ENCODE measurements at places on chromosomes 16 and 17.

DNA sequence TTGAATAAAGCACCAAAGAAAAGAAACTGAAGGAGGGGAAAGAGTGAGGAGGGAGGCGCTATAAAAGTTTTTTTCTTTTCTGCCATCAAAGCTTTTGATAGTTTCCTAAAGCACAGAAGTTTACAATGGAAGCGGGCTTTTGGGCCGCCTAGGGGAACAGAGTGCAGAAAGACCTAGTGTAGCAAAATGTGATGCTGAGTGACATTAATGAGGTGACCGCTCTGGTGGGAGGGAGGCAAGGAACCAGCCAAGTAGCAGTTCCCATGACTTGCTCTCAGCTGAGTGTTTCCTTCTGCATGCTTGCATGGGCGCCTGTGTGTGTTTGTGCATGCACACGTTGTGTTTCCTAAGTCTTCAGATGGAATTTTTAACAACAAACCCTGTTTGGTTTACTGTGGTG lies 15.5 kb downstream of the MSI2 start:
- DNase-seq = no peak

- DNase-seq = peak; percentile 60
Measured at GRCh38 chr16:72501739-72502593, 330.0 kb upstream of the PMFBP1 start.

- DNase-seq = no peak
Measured at GRCh38 chr16:28293601-28293960, 1.3 kb downstream of the SBK1 start.

DNA sequence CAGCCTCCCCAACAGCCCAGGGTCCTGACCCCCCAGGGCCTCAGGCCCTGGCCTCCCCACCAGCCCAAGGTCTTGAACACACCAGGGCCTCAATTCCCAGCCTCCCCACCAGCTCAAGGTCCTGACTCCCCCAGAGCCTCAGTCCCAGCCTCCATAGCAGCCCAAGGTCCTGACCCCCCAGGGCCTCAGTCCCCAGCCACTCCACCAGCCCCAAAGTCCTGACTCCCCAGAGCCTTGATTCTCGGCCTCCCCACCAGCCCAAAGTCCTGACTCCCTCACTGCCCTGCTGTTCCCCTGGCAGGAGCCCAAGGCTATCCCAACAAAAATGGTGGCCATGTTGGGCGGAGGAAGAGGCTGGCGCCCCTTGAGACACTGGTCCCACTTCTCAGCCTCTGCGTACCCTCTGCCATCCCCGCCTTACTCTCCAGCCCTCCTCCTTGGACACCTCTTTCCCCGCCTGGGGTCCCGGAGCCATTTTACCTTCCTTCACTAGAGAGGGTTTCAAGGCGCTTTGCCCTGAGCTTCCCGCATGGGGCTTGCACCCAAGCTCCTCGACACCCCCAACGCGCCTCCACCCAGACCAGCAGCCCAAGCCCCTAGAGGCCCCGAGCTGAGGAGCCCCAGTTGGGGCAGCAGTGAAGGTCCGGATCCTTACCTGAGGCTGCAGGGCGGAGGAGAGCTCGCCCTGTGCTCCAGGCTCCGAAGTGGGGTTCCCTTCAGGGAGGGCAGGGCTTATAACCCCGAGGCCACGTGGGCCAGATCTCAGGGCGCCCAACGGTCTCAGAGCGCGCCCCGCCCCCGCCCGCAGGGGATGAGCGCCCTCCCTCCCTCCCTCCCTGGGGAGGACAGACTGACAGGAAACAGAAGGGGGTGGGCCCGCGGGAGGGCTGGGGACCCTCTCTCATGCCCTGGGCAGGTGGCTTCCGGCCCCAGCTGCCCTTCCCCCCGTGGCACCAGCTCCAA lies 3.5 kb upstream of the TSPOAP1 start:
- DNase-seq = peak; percentile 98

- DNase-seq = no peak
Measured at GRCh38 chr16:86198206-86199118, 299.5 kb downstream of the IRF8 start.

DNA sequence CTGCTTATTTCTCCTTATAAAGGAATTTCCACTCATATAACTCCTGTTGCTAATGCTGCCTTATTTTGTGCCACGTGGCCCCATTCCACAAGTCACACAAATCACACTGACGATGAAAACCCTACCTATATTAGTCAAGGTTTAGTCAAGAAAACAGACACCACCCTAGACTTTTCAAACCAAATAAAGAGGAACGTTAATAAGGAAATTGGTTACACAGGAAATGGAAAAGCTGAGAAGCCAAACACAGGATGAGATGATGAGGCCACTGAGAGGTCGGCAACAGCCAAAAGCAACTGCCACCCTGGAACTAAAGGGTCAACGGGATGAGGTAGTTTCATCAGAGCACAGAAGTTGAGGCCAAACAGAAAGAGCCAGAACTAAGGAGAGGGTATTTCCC lies 47.3 kb upstream of the ALOX12 start:
- DNase-seq = no peak

DNA sequence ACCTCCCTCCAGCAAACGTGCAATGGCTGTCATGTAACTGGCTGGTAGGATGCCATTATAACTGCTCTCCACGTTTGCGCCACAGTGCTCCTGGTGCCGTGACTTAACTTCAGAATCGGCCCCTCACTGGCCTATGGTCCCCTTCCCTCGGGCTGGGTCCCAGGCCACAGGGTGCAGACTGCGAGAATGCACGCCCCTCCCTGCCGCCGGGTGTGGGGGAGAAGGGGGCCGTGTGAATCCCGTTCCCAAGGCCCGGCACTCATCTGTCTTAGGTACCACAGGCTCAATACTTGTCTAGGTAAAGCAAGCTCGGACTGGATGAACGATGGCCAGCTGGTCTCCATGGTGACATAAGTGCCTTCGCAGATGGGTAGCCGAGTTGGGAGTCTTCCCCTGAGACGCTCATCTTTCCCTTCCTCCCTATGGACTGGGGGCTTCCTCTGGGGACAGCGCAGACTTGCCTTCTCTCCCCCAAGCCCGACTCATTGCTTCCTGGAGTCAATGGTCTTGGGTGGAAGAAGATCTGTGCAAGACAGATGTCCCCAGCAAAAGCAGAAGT lies 37.8 kb downstream of the TIMM22 start:
- DNase-seq = no peak

- no peak for DNase-seq
Measured at GRCh38 chr17:19659366-19660177, 11.0 kb downstream of the ALDH3A2 start.

DNA sequence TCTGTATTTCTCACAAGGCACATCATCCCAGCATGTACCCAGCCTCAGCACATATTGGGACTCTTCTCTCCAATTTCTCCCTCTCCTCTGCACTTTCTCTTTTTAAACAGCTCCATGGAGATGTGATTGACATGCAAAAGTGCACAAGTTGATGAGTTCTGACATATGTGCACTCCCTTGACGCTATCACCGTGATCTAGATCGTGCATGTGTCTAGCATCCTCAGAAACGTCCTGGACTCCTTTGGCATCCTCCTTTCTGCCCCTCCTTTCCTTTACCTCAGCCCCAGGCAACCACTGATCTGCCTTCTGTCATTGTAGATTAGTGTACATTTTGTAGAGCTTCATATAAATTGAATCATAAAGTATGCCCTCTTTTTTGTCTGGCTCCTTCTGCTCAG lies 108.0 kb upstream of the HSBP1 start:
- DNase-seq = no peak

DNA sequence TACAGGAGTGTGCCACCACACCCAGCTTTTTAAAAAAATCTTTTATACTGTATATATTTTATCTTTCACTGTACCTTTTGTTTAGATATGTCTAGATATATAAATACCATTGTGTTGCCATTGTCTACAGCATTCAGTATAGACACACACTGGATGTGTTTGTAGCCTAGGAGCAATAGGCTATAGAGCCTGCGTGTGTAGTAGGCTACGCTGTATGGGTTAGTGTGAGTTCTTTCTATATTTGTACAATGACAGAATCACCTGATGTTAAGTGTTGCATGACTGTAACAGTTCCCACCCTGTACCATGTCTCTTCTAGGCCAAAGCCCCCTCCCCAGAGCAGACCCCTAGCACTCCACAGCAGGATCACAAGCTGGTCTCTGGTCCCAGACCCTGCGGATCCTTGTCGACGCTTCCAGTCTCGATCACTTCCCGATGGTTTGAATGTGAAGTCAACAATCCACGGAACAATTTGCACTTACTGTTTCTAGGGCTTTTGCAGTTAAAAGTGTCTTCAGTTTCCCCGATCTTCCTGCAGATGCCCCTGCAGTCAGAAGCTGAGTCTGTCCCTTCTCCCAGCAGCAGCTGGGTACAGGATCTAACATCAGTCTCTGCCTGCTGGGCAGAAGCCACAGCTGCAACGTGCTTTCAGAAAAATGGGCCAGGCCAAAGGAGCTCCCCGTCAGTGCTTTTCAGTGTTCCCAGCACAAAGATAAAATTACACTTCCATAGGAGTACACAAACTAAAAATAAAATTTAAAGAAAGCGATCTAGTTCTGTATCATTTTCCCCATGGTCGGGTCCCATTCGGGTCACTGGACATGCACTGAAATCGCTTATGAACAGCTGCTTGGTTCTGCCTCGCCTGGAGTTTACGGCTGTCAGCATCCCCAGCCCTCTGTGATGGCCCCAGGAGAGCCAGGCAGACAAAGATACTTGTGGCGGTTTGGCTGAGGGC lies 35.4 kb downstream of the ADAM11 start:
- no peak for DNase-seq

- DNase-seq = no peak
Measured at GRCh38 chr17:10294180-10294579, 78.6 kb downstream of the MYH13 start.

DNA sequence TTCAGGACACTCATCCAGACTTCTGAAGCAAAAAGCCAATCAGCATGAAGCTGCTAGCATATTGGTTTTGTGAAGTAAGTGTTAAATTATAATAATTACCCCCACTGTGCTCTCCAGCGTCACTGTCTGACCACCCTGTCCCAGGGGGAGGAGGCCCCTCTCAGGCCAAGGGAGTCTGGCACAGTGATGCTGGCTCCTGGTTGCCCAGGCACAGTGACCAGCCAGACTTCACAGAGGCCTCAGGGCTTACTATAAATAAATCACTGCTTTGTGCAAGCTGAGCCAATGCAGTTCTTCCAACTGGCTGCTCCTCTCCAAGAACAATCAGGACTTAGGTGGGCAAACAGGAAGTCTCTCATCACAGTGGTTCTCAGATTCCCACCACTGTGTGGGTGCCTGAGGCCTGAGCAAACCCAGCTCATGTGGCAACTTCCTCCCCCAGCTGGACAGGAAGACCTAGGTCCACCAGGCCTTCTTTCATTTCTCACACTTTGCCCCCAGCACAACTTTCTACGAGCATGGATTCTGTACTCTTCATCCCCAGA lies 1.7 kb upstream of the DBNDD1 start:
- DNase-seq = peak; percentile 16

- no peak for DNase-seq
Measured at GRCh38 chr17:41957031-41957868, 9.3 kb upstream of the CNP start.

DNA sequence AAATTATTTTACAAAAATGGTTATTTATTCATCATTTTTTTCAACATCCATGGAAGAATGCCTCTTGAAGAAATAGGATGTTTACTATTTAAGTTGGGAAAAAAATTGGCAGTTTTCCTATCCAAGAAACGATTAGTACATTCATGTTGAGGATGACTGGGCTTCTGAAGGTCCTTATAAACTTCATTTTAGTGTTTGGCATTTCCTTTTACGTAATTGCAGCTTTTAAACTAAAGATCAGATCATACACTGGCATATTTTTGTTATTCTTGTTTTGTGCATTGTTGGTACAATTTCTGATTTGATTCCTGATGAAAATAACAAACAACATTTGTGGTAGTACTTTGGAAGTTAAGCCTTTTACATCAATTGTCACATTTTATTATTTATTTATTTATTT lies 11.5 kb downstream of the KCNJ16 start:
- DNase-seq = no peak

- no peak for DNase-seq
Measured at GRCh38 chr17:64779376-64780095, 117.4 kb upstream of the SMURF2 start.

- DNase-seq = no peak
Measured at GRCh38 chr17:12349297-12349696, 316.4 kb upstream of the MYOCD start.

GRCh38 chr17:71110326-71110725 lies 941.0 kb downstream of the KCNJ2 start:
- DNase-seq = no peak

DNA sequence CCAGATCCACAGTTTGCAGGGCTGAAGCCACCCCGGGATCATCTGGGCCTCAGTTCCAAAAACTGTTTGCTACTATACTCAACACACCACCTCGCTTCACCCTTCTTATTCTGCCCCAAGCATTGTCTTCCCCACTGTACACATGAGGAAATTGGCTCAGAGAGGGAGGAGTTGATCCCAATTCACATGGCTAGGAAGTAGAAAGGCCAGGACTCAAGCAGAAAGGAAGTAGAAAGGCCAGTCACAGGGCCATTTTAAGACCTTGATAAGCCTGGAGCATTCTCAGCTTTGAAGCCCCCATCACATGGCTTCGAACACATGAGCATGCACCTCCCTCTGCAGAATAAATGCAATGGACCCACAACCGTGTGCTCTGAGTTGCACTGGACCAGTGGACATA lies 7.7 kb upstream of the PRSS22 start:
- DNase-seq = no peak

GRCh38 chr17:70947636-70948565 lies 778.6 kb downstream of the KCNJ2 start:
- no peak for DNase-seq

- DNase-seq = no peak
Measured at GRCh38 chr16:50546125-50546524, 2.1 kb upstream of the NKD1 start.

DNA sequence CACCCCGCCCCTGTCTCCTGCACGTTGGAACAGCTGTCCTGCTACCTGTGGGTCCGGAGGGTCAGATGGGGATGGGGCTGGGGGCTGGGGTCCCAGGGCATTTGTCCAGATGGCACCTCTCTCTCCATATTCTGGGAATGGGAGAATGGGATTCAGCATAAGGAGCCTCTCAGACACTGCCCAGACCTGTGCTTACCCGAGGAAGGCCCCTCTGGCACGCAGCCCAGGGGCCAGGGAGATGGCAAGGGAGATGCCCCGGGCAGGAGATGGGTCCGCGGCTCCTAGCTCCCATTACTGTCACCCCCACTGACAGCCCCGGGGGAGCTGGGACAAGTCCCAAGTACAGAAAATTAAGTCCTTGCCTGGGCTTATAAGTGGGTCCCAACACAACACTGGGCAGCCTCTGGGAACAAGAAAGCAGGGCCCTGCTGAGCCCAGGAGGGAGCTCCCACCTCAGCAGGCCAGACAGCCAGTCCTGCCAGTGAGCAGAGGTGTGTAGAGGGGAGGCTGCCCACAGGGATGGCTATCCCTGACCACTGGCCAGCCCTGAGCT lies 1.8 kb downstream of the VASN start:
- no peak for DNase-seq

- DNase-seq = no peak
Measured at GRCh38 chr17:35491417-35491816, 42.9 kb upstream of the SLFN13 start.

DNA sequence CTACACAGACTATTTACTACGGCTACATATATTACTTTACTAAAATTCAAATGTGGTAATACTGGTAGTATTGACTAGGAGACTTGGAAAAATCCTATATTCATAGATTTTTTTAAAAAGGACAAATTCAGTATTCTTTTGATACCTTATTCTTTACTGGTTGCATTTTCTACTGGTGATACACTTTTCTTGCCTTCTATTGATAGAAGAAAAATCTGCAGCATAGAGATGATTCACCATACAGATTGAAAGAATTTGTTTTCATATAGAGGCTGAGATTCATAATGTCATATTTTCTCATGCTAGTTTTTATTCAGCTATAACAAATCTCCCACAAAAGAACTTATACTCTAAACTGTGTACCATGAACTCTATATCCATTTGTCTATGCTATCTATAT lies 195.4 kb upstream of the C17orf78 start:
- no peak for DNase-seq

Data from OCI-LY7 (cell line).